Stimulated activated CD4-positive, alpha-beta T cell treated with anti-CD3 and anti-CD28 coated beads, Interleukin-2, amount 100 ng/mL, for 48 hours (primary cell): ENCODE measurements at places on chromosomes 7 and 10.

- no peak for DNase-seq
Measured at GRCh38 chr7:116940689-116941370, 12.5 kb upstream of the ST7 start.

DNA sequence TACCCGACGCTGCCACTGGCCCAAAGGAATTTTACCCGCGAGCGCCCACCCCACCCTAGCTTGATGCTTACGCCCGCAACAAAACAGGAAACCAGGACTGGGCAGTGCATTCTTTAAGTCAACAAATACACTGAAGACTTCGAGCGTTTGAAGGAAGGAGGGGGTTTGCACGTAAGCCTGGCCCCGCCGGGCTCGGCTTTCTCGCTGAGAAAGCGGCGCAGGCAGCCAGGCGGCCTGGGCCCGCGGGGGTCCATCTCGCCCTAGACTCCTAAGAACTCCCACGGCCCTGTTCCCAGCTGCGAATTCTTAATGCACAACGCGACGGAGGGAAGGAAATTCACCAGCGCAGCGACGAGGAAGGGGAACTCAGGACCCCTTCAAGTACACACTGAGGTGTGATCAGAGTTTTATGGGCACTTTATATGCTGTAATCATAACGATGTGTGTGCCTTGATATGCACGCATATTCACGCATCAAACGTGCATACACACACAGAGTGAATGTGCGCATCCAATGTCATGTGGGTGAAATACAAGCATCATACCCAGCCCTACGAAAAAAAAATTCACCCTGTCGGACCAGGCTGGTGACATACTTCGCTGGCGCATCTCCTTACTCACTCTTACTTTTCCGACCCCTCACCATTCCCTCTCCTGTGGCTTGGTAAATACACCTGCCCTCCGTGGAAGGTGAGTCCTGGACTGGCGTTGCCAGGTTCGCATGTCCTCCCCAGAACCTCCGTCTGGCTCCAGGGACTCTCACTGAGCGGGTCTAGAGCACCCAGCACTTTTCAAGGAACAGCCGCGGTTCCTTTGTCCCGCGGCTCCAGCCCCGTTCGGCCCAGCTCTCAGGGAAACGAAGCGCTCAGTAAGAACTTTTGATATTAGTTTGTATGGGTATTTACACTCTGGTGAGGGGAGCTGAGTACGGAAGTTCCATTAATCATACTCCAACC is 5.7 kb upstream of the HOXA13 start:
- DNase-seq, result no peak

DNA sequence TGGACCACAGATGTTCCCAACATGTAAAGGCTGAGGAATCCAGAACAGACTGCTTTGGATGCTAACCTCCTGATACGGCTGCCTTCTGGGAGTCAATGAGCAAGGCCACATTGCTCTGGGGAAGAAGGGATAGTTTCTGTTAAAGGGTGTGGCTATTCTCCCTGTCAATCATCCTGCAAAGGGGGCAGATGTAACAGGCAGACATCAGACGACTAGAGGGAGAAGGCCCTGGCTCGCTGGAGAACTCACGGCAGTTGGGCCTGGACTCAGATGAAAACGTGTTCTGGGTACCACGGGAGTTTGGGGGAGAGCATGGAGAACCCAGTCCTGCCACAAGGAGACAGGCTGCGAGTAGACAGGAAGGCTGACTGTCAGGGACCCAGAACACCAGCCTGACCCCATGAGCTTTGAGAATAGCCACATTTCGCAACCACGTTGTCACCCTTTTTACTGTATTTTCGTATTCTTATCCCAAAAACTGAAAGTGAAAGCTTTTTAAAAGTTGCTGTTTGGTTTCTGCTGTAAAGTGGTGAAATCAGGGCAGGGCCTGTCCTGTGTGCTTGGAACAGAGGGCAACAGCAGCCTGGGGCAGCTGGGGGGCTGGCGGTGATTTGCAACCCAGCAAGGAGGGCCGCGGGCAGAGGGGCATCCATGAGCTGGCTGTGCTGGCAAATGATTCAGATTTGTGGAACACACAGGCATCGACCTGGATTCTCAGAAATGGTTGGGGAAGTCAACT is 95.3 kb downstream of the MYOF start:
- no peak for DNase-seq

GRCh38 chr7:23380961-23381360 is 81.8 kb downstream of the MALSU1 start:
- DNase-seq, result no peak

DNA sequence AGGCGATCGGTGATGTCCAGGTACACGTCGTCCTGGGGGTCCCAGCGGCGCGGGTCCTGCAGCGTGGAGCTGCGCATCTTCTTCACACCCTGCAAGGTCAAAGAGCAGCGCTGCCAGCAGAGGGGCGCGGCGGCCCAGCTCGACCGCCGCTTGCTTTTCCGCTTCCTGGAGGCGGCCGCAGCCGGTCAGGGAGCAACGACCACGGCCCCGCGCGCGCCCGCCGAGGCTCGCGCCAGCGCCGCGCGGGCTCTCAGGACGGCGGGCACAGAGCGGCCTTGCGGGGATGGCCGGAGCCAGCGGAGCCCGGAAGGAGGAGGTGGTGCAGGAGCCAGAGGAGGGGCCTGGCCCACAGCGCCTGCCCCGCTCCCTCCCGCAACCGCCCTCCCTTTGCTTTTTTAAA is 76.4 kb upstream of the CDC14C start:
- no peak for DNase-seq
